OCI-M1 (cell line): ENCODE measurements at places on chromosomes 13 and 19.

DNA sequence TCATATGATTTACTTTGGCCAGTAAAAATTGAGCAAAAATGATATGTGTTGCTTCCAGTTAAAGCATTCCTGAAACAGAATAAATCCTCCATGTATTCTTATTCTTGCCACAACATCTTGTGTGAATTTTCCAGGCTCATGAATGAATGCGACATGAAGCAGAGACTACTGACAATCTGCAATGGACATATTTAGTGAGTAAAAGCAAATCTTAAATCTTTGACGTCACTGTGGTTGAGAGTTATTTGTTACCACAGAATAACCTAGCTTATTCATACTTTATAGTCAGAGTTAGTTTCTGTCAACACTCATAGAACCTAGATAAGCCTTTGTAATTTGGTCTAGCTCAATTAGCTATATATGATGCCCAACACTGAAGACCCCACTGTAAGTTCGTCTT, 1443.1 kb downstream of the PCDH9 start:
- DNase-seq: no peak

GRCh38 chr13:23709536-23709935, 139.3 kb downstream of the TNFRSF19 start:
- no peak for DNase-seq

DNA sequence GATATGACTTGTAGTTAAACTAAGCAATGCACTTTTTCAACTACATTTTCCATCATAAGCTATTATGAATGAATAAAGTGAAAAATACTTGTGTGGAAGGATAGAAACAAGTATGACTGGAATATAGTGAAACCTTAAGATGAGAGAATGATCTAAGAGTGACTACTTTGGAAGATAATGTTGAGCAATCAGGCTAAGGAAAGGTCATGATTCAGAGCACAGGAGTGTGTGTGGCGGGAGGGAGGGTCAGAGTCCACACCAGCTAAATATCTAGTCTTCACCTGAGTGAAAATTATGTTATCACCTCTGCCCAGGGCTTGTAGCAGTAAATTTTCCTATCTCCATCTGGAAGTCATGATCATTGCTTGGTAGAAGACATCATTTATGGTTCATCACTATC, 833.4 kb upstream of the ATXN8OS start:
- DNase-seq: no peak

GRCh38 chr13:41707194-41707821, 250.0 kb downstream of the RGCC start:
- DNase-seq: no peak

DNA sequence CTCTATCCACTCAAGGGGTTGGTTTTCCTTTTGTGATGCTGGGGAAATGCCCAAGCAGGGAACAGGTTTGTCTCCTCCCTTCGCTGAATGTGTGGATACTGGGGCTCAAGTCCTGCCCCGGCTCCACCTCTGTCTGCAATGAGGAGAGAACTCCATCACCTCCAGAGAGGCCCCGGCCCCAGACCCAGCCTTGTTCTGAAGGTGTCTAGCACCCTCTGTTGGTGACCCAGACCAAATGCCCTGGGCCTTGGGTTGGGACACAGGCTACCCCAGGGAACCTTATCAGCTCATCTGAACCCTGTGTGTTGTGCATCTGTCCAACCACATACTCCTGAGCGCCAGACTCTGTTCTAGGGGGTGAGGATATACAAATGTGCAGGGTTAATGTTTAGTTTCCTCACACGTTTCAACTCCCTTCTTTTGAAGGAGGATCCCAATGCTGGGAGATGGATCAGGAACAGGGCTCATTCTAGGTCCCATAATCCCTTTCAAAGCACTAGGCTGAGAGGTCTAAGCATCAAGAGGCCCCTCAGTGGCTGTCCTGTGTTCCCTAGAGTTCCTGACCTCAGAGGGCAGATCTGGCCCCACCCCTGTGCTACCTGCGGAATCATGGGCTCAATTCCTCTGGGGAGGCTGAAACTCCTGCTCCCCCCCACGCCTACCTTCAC, 112.5 kb upstream of the SLC7A1 start:
- DNase-seq: peak; percentile 47

GRCh38 chr19:48968179-48968661, 3.1 kb downstream of the FTL start:
- no peak for DNase-seq

GRCh38 chr13:89584058-89584620, 1763.3 kb upstream of the MIR17HG start:
- DNase-seq: peak; percentile 6

DNA sequence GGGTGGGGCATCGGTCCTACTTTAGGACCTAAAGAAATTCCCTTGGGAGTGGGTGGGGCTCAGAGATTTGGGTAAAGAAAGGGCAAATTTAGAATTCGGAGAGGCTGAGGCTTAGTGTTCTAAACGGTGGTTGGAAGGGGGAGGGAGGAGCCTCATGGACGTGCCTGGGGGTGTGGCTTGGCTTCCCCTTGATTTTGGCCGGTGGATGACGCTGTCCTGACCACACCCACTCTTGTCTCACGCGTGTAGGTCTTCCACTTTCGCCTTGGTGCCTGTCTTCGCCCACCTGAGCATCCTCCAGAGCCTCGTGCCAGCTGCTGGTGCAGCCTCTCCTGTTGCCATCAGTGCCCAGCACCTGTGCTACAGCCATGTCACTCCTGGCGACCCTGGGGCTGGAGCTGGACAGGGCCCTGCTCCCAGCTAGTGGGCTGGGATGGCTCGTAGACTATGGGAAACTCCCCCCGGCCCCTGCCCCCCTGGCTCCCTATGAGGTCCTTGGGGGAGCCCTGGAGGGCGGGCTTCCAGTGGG, 1.2 kb upstream of the NUP62 start:
- DNase-seq: no peak

DNA sequence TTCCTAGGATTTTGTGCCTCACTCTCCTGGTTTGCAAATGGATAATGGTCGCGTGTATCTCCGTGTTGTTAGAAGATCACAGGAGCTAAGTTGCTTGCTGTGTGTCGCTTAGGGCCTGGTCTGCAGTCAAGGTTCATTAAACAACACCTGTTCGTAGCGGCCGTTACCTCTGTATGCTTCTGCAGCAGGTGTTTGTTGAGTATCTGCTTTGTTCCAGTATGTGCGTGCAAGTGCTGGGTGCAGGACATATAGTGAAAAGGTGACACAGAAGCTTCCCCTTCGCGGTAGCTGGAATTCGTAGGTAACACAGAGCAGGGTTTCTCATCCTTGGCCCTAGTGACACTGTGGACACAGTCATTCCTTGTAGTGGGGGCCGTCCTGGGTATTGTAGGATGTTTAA, 5.4 kb downstream of the MED25 start:
- no peak for DNase-seq

GRCh38 chr13:43631106-43631505, 155.7 kb downstream of the ENOX1 start:
- DNase-seq: no peak

GRCh38 chr13:85825454-85825853, 26.2 kb upstream of the SLITRK6 start:
- no peak for DNase-seq

GRCh38 chr13:43629691-43630480, 156.9 kb downstream of the ENOX1 start:
- no peak for DNase-seq

DNA sequence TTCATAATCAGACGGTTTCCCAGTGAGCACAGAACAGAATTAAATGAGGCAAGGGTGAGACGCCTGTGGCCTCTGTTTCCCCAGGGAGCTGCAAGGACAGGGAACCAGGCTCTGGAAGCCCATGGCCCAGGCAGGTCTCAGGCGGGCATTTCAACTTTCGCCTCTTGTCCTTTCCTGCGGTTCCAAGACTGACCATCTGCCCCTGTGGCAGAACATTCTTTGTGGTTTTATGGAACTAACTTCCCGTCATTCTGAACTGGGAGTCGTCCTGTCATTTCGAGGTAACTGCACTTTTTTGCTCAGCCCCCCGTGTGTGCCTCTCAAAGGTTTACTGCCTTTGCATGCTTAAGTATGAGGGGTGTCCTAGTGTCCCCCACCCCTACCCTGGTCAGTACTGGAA, 70.9 kb downstream of the KL start:
- no peak for DNase-seq

DNA sequence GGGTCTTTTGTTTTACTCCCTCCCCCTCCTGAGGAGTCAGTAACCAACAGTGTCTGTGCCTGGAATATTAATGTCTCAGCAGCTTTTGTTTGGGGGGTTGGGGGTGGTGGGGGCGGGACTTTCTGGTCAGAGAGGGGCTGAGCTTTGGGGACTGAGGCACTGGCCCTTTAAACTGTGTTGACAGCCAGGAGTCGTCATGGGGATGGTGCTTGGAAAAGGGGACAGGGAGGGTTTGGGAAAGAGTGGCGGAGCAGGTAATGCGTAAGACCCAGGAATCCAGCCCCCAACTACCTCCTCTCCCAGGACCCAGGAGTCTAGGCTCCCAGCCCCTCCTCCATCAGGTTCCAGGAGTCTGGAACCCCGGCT, 5.2 kb downstream of the CADM4 start:
- no peak for DNase-seq

GRCh38 chr19:5074830-5075394, 106.0 kb downstream of the KDM4B start:
- DNase-seq: no peak
